Central memory CD8-positive, alpha-beta T cell (primary cell): ENCODE measurements at places on chromosomes 3 and 15.

DNA sequence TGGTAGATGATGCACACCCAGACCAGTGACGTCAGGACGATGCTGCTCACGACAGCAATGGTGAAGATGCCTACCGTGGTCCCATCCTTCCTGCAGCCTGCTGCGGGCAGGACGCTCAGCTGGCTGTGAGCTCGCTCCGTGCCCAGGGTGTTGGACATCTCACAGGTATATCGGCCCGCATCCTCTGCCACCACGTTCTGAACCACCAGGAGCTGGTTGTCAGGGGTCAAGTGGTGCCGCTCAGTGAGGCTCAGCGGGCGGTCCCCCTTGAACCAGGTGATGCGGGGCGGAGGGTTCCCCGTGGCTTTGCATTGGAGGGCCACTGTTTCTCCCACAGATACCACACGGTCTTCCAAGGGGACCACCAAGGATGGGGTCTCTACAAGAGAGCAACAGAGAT, 117.8 kb downstream of the LRIG1 start:
- no peaks in the 10 kb centered on the region for H3K27me3 ChIP-seq
- H3K36me3 ChIP-seq = peaks cover 64% of the 10 kb centered on the region
- peaks cover 19% of the 10 kb centered on the region for H3K4me1 ChIP-seq
- no peak overlapping the region for H3K27ac ChIP-seq
- H3K4me3 ChIP-seq = no peak overlapping the region

GRCh38 chr3:76897076-76897475, 142.8 kb upstream of the ROBO2 start:
- H3K4me3 ChIP-seq = no peak overlapping the region
- H3K27ac ChIP-seq = no peak overlapping the region
- no peaks in the 10 kb centered on the region for H3K4me1 ChIP-seq
- H3K27me3 ChIP-seq = no peaks in the 10 kb centered on the region
- no peaks in the 10 kb centered on the region for H3K36me3 ChIP-seq

DNA sequence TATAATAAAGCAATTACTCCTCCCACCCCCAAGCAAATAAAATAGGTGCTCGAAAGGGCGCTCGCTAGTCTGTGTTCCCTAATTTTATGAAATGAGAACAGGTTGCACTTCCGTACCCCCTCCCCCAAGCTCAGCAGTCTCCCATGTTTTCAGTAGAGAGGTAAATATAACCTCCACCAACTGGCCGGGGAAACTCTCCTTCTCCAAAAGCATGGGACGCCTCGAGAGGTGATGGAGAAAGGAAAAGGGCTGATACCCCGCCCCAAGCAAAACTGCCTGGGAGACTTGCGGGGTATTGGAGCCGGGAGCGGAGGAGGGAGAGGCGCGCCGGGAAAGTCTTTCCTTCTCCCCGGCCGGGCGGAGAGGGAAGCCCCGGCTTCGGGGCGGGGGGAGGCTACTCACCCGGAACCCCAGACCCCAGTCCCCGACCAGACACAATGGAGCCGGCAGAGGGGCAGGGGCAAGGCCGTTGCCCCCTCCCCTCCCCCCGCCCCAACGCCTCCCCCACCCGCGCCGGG, 605 bp downstream of the DCUN1D1 start:
- no peak overlapping the region for H3K4me3 ChIP-seq
- no peaks in the 10 kb centered on the region for H3K27me3 ChIP-seq
- peak overlapping the region; percentile 81 for H3K27ac ChIP-seq
- no peak for DNase-seq

DNA sequence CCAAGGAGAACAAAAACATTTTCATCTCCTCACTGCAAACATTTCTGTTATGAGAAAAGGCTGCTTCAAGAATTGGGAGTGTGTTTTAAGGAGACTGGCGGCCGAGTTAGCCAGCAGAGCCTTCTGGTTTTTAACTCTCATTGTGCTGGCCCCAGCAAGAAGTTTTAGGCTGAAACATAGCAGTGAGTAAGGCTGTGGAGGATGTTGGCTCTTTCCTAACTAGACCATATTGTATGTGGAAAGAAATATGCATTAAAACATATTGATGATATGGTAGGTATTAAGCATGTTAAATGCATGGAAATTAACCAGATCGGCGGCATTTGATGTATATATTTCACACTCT, 90.7 kb downstream of the TIGIT start:
- no peak for DNase-seq
- H3K27me3 ChIP-seq = no peaks in the 10 kb centered on the region
- peaks cover 11% of the 10 kb centered on the region for H3K36me3 ChIP-seq

GRCh38 chr3:193400304-193400703, 21.8 kb upstream of the ATP13A5 start:
- no peak overlapping the region for H3K27ac ChIP-seq
- H3K36me3 ChIP-seq = no peaks in the 10 kb centered on the region
- no peaks in the 10 kb centered on the region for H3K4me1 ChIP-seq
- no peak for DNase-seq
- H3K27me3 ChIP-seq = no peaks in the 10 kb centered on the region
- no peak overlapping the region for H3K4me3 ChIP-seq

GRCh38 chr3:130728037-130728436, 18.6 kb downstream of the PIK3R4 start:
- DNase-seq = no peak
- H3K27me3 ChIP-seq = no peaks in the 10 kb centered on the region
- no peak overlapping the region for H3K4me3 ChIP-seq
- H3K27ac ChIP-seq = no peak overlapping the region
- H3K36me3 ChIP-seq = peaks cover 34% of the 10 kb centered on the region

DNA sequence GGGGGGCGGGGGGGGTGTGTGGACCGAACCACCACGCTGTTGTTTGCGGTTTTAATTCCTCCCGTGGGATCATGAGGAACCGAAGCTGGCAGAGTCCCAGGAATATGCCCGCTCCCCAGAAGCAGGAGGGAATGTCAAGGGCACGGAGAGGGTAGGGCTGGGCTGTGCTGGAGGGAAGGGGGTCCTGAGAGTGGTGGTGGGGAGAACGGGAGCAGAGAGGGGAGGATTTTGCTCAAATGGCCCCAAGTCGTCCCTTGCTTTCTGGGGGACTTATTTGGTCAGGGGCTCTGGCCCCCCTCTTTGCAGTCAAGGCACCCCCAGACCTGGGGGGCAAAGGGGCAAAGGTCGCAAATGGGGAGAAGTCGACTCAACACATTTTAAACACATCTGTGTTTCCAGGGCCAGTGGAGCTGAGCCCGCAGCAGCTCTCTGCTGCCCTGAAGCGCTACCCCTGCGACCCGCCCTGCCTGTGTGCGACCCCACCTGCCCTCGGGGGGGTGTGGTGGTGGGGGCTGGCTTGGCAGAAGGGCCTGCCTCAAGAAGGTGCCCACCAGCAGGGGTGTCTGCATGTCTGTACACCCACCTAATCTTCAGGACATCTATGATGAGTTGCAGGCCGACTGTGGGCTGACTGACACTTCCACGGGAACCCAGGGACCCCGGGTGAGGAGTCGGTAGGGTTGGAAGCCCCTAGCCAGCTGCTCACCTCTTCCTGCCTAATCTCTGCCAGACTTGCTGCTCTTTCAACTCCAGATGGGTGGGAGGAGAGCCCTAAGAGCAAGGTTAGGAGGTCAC, 602 bp upstream of the ATP2B2 start:
- no peak for DNase-seq
- H3K4me3 ChIP-seq = no peak overlapping the region
- no peaks in the 10 kb centered on the region for H3K4me1 ChIP-seq
- H3K27ac ChIP-seq = no peak overlapping the region

DNA sequence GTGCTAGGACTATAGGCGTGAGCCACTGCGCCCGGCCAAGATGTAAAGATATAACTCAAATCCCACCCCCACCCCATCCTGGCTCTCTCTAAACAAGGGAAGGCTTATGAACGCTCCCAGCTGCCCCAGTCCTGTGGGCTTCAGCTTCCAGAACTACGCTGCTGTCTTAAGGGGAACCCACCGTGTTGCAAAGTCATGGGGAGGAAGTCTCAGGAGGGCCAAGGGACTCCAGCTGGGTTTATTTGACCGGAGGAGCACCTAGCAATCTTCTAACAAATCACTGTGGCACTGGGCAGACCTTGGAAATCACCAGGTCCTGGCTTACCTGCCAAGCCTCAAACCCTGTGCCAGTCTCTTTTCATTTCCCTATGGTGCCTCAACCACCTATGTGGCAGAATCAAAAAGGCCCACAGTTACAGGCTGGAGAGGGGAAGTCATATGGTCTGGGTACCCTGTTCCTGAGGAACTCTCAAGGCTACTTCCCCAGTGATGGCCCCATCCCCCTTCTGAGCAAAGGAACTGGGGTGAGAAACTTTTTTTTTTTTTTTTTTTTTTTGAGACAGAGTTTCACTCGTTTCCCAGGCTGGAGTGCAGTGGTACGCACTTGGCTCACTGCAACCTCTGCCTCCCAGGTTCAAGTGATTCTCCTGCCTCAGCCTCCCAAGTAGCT, 83.4 kb downstream of the RBPMS2 start:
- peaks cover 6% of the 10 kb centered on the region for H3K4me1 ChIP-seq
- H3K27ac ChIP-seq = peak overlapping the region; percentile 65
- no peaks in the 10 kb centered on the region for H3K27me3 ChIP-seq
- peaks cover 30% of the 10 kb centered on the region for H3K36me3 ChIP-seq
- H3K4me3 ChIP-seq = no peak overlapping the region

DNA sequence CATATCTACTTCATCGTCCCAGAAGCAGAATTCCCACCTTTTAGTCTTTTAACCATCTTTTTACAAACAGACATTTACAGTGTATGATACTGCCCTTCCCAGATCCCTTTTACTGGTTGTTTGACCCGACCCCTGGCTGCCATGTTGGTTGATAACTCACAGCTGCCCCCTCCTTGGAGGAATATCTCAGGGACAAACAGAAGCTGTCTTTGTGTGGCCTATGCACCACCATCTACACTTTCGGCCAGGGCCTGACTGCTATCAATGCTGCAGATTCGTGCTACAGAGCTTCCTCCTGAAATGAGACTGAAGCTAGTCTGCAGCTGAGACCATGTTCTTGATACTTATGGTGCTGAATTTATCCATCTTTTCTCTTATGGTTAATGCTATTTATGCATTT, 6.6 kb upstream of the POLQ start:
- peaks cover 4% of the 10 kb centered on the region for H3K36me3 ChIP-seq
- H3K27ac ChIP-seq = no peak overlapping the region
- H3K4me1 ChIP-seq = no peaks in the 10 kb centered on the region
- H3K27me3 ChIP-seq = no peaks in the 10 kb centered on the region
- no peak overlapping the region for H3K4me3 ChIP-seq

GRCh38 chr15:31280046-31280830, 46.4 kb upstream of the KLF13 start:
- H3K27ac ChIP-seq = no peak overlapping the region
- H3K4me1 ChIP-seq = no peaks in the 10 kb centered on the region
- peaks cover 4% of the 10 kb centered on the region for H3K36me3 ChIP-seq
- H3K4me3 ChIP-seq = no peak overlapping the region
- peak; percentile 3 for DNase-seq

DNA sequence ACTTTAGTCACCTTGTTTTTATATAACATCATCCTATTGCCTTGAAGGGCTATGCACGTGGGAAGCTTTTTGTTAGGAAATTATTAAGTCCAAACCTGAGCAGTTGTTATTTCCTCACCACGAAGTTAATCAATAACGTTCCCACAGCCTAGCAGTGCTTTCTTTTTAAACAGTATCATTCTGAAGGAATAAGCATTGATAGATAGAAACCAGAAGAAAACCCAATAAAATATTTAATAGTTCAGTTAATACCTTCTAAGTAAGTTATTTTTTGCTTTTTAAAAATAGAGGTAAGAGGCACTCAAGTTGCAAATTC, 149.3 kb downstream of the KCNMB2 start:
- no peaks in the 10 kb centered on the region for H3K27me3 ChIP-seq
- no peaks in the 10 kb centered on the region for H3K36me3 ChIP-seq
- no peak for DNase-seq
- H3K27ac ChIP-seq = no peak overlapping the region
- H3K4me3 ChIP-seq = no peak overlapping the region

DNA sequence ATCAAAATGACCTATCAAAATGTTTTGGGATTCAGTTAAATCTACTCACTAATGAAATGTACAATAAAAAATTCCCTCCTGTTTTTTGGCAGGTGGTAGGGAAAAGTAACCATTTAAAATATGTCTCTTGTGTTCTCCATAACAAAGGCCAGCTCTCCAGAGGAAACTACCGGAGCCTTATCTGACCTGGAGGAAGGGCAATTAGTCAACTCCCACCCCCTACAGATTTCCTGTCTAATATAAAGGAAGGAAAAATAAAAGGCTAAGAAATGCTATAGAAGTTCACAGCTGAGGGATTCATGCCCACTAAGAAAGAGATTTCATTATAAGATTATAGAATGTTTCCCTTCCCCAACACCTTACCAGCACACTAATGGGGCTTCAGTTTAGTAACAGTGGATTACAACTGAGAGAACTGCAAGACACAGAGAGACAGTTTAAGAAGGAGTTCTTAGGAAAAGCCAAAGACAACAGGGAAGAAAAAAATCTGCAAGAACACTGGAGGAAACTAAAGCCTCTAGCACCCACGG, 376.5 kb upstream of the KCNMB2 start:
- H3K27ac ChIP-seq = no peak overlapping the region
- H3K4me1 ChIP-seq = peaks cover 5% of the 10 kb centered on the region
- no peak overlapping the region for H3K4me3 ChIP-seq
- DNase-seq = no peak

DNA sequence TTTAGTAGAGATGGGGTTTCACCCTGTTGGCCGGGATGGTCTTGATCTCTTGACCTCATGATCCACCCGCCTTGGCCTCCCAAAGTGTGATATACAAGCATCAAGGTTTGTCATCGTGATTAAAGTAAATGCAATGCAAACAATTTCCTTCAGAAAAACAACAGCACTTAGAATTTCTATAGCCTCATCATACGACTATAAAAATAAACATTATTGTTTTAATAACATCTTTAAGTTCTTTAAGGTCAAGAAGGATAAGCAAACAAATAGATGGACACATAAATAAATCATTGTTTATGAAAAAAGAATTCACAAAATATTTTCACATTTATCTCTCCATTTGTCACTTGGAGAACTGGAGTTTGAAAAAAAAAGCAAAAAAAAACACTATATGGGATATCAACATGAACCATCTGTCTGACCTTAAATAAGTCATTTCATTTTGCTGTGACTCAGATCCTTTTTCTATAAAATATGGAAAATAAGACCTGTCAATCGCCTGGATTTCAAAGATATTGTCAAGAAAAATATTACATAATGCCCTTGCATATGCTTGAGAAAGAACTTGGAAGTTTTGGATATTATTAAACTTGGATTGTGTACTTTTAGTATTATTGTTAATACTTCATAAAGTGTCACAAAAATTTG, 642.0 kb upstream of the KCNMB2 start:
- DNase-seq = no peak
- no peaks in the 10 kb centered on the region for H3K36me3 ChIP-seq
- no peaks in the 10 kb centered on the region for H3K4me1 ChIP-seq
- no peaks in the 10 kb centered on the region for H3K27me3 ChIP-seq
- H3K4me3 ChIP-seq = no peak overlapping the region

- no peak for DNase-seq
- no peaks in the 10 kb centered on the region for H3K27me3 ChIP-seq
- H3K4me3 ChIP-seq = no peak overlapping the region
- no peak overlapping the region for H3K27ac ChIP-seq
Observed at GRCh38 chr3:117463276-117464115, 753.9 kb downstream of the TUSC7 start.
